ENCODE measurements at places on chromosomes 7 and 10. TPM values are rescaled to one million over a fixed set of nuclear protein-coding genes. Genes with fewer than 3 reads are reported as not detected.

Gene VSTM4
- 4.5 TPM for total RNA-seq

Gene ANKRD22
- not detected for total RNA-seq

Gene WIPF3
- total RNA-seq, result 2.6 TPM

Gene PPRC1
- total RNA-seq, result 43.1 TPM

Gene PDE1C
- not detected for total RNA-seq

Gene HACD1
- 1.1 TPM for total RNA-seq

Gene WAPL
- total RNA-seq, result 27.0 TPM

DNA sequence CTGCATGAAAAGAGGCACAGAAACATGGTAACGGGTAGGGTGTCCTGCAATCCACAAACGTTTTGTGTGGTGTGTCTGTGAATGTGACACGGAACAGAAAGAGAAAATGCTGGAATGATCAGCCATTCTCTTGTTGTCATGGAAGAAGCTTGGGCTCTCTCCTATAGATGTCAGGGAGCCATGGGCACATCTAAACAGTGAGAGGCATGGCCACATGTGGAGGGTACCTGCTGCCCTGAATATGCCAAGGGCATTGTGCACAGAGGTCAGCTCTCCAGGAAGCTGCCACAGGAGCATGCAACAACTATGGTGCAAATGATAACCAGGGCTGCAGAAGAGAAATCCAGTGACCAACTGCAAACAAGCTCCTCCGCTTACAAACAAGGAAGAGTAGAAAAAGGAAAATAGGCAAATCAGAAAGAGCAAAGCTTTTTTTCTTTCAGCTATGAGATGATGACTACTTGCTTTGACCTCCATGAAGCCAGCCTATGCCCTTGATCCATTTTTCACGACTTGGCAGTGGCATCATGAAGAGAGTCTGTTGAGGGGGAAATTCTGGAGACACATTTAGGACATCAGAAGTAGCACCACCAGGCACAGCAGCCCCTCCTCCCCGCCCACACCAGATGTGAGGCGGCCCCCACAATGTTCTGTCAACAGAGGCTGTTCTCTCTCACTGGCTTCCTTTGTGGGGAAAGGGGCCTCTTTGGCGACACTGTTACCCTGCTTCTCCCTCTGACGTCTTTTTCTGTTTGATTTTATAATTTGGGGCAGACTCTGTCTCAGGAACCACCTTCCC lies 4.8 kb upstream of the PDE1C start:
- H3K27ac ChIP-seq, result no peak overlapping the region
- no peak for DNase-seq
- no peaks in the 10 kb centered on the region for H3K36me3 ChIP-seq
- H3K27me3 ChIP-seq, result peaks cover 10% of the 10 kb centered on the region
- no peak overlapping the region for H3K4me3 ChIP-seq

DNA sequence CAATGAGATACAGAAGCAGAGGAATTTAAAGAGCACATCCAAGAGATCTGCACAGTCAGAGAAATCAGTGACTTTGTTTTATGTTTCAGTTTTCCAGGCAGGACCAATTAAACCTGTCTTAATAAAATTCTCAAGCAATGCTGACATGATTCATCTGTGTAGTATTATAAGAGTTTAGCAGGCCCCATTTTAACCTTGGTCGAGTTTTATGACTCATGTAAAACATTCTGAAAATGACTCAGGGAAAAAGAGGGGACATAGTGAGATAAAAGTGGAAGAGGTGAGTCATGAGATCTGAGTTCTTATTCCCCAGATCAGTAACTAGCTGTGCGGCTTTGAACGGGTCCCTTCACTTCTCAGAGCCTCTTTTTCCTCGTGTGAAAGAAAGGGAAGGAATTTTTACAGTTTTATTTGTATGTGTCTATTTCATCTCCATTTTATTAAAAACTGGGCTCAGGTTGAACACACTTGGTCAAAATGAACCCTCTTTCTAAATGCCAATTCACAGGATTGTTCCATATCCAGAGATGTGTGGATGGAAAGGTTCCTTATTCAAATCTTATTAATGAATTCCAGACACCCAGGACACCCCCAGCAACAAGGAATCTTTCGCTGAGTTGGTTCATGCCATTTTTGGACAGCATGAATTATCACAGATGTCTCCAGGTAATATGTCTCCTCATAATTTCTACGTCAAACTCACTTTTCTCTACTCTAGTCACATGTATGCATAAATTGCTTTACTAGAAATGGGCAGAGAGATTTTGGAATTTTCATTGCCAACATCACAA lies 143.2 kb downstream of the JAZF1 start:
- no peaks in the 10 kb centered on the region for H3K4me1 ChIP-seq
- H3K27ac ChIP-seq, result peak overlapping the region; percentile 79
- DNase-seq, result peak; percentile 79

DNA sequence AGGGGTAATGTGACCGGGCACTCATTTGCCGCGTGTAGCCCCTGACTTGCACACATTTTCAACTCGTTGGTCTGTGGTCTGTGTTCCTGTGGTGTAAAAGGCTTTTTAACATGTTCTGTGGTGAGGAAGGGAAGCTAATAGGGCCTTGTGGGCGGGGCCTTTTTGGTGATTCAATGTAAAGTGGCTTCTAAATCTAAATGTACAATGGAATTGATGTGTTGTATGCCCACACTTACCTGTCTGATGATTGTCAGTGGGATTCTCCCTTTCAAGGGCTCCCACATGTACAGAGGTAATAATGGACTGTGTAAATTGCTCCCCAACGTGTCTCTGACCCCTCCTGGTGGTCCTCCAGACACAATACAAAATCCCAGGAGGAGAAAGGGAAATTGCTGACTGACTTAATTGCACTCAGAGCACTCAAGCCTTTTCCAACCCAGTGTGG lies 43.1 kb upstream of the GATAD1 start:
- DNase-seq, result no peak
- no peaks in the 10 kb centered on the region for H3K27me3 ChIP-seq
- no peak overlapping the region for H3K27ac ChIP-seq
- H3K36me3 ChIP-seq, result peaks cover 10% of the 10 kb centered on the region

- H3K27me3 ChIP-seq, result peaks cover 39% of the 10 kb centered on the region
- H3K4me1 ChIP-seq, result peaks cover 6% of the 10 kb centered on the region
Observed at GRCh38 chr10:47024399-47025252, 113.4 kb downstream of the PTPN20 start.

DNA sequence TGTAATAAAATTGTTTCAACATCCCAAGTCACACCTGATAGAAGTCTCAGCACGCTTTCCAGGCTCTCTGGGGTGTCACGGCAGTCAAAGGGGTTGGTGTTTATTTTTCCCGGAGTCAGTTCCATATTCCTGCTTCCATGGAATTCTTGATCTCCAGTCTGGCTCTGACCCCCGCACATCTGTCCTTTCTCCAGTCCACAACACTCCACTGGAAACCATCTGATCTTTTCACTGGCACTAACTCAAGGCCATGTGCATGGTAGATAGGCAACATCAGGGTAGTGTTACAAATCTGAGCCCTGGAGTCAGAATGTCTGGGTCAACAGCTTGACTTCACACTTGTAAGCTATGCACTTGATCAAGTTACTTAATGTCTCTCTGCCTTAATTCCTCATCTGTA lies 176.2 kb downstream of the WDR11 start:
- no peak for DNase-seq
- H3K36me3 ChIP-seq, result no peaks in the 10 kb centered on the region
- H3K27ac ChIP-seq, result no peak overlapping the region
- H3K27me3 ChIP-seq, result no peaks in the 10 kb centered on the region
- no peaks in the 10 kb centered on the region for H3K4me1 ChIP-seq

DNA sequence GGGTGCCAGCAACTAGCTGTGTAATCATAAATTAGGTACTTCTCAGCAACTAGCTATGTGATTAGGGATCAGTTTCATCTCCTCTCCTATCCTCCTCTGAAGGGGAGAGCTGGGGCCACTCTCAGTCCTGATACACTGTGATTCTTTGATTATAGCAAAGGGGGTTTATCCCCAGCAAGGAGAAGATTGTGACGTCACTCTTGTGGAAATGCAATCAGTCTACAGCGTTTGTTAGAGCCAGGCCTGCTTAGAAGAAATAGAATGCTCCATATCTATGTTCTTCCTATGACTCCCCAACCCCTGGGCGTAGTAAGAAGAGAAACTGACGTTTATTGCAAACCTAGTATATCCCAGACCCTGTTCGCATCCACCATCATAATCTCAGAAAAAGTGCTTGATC lies 308.2 kb downstream of the GFRA1 start:
- no peaks in the 10 kb centered on the region for H3K27me3 ChIP-seq
- no peaks in the 10 kb centered on the region for H3K4me1 ChIP-seq
- no peak overlapping the region for H3K4me3 ChIP-seq
- DNase-seq, result no peak
- H3K36me3 ChIP-seq, result no peaks in the 10 kb centered on the region

DNA sequence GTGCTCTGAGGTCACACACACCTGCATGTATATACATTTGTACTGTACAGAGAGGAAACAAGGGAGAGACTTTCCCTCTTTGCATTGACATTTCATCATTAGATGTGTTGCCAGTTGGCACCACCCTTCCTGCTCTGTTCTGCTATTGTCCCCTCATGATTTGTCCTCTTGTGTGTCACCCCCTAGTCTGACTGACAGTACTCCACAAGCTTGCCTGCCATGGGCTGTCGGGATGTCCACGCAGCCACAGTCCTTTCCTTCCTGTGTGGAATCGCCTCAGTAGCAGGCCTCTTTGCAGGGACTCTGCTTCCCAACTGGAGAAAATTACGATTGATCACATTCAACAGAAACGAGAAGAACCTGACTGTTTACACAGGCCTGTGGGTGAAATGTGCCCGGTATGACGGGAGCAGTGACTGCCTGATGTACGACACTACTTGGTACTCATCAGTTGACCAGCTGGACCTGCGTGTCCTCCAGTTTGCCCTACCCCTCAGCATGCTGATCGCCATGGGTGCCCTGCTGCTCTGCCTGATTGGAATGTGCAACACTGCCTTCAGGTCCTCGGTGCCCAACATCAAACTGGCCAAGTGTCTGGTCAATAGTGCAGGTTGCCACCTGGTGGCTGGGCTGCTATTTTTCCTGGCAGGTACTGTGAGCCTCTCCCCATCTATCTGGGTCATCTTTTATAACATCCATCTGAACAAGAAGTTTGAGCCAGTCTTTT lies 9.4 kb downstream of the CLDN12 start:
- DNase-seq, result no peak
- no peak overlapping the region for H3K27ac ChIP-seq
- H3K36me3 ChIP-seq, result peaks cover 19% of the 10 kb centered on the region

DNA sequence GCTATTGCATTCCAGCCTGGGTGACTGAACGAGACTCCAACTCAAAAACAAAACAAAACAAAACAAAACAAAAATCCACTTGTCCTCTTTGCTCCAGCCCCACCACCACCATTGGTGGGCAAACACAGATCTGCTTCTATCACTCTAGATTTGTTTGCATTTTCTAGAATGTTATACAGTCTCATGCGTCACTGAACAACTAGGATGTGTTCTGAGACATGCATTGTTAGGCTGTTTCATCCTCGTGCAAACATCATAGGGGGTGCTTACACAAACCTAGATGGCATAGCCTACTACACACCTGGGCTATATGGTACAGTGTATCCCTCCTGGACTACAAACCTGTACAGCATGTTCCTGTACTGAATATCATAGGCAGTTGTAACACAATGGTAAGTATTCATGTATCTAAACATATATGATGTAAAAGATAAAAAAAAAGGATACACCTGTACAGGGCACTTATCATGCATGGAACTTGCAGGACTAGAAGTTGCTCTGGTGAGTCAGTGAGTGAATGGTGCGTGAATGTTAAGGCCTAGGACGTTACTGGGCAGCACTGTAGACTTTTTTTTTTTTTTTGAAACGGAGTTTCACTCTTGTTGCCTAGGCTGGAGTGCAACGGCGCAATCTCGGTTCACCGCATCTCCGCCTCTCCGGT lies 45.3 kb downstream of the BTBD16 start:
- no peaks in the 10 kb centered on the region for H3K36me3 ChIP-seq
- no peaks in the 10 kb centered on the region for H3K27me3 ChIP-seq
- no peaks in the 10 kb centered on the region for H3K4me1 ChIP-seq
- H3K4me3 ChIP-seq, result no peak overlapping the region
- H3K27ac ChIP-seq, result no peak overlapping the region

GRCh38 chr10:112842832-112843360 lies 107.2 kb upstream of the TCF7L2 start:
- peak overlapping the region; percentile 78 for H3K27ac ChIP-seq
- no peaks in the 10 kb centered on the region for H3K27me3 ChIP-seq
- no peak overlapping the region for H3K4me3 ChIP-seq
- H3K4me1 ChIP-seq, result peaks cover 23% of the 10 kb centered on the region
- no peaks in the 10 kb centered on the region for H3K36me3 ChIP-seq

GRCh38 chr7:92631067-92631849 lies 41.1 kb upstream of the FAM133B start:
- H3K4me3 ChIP-seq, result no peak overlapping the region
- peak; percentile 25 for DNase-seq
- H3K36me3 ChIP-seq, result peaks cover 13% of the 10 kb centered on the region
- H3K4me1 ChIP-seq, result peaks cover 29% of the 10 kb centered on the region
- no peaks in the 10 kb centered on the region for H3K27me3 ChIP-seq
- no peak overlapping the region for H3K27ac ChIP-seq

DNA sequence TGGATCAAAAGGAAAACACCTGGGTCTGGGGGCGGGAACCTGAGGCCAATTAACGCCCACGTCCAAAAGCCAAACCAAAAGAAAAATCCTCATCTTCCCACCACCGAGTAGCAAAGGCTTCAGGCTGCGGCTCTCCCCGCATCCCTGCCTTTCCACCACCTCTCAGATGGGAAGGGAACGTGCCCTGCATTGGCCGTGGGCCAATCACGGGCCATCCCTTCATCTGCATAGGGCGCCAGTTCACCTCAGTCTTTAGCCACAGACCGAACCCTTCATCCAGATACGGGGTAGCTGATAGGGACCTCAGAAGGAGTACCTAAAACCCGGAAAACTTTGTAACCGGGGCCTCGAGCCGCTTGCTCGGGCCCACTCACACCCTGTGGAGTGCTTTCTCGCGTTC lies 626 bp downstream of the PRPF18 start:
- peaks cover 11% of the 10 kb centered on the region for H3K4me1 ChIP-seq
- DNase-seq, result peak; percentile 42
- no peak overlapping the region for H3K27ac ChIP-seq
- 0 out of 3 replicates have a peak, but pooled peaks cover 2% of the 10 kb centered on the region for H3K27me3 ChIP-seq

- H3K27me3 ChIP-seq, result no peaks in the 10 kb centered on the region
- peak overlapping the region; percentile 22 for H3K27ac ChIP-seq
- DNase-seq, result peak; percentile 49
- H3K36me3 ChIP-seq, result no peaks in the 10 kb centered on the region
- H3K4me3 ChIP-seq, result peak overlapping the region; percentile 0
Observed at GRCh38 chr7:105268511-105269392, 120.0 kb downstream of the SRPK2 start.

GRCh38 chr10:36507715-36508114 lies 617.7 kb upstream of the ANKRD30A start:
- H3K36me3 ChIP-seq, result no peaks in the 10 kb centered on the region
- H3K27me3 ChIP-seq, result no peaks in the 10 kb centered on the region
- H3K4me1 ChIP-seq, result no peaks in the 10 kb centered on the region
- H3K27ac ChIP-seq, result no peak overlapping the region

GRCh38 chr10:85611093-85611740 lies 755.4 kb downstream of the GRID1 start:
- no peaks in the 10 kb centered on the region for H3K4me1 ChIP-seq
- H3K27ac ChIP-seq, result no peak overlapping the region
- no peaks in the 10 kb centered on the region for H3K27me3 ChIP-seq
- no peaks in the 10 kb centered on the region for H3K36me3 ChIP-seq
- H3K4me3 ChIP-seq, result no peak overlapping the region
